ENCODE measurements at places on chromosomes 3 and 15.

- no peak for DNase-seq
Measured at GRCh38 chr3:140188285-140188684, 253.3 kb downstream of the CLSTN2 start.

GRCh38 chr3:115245899-115246298 is 98.8 kb upstream of the ZBTB20 start:
- DNase-seq: no peak

GRCh38 chr3:59326246-59327024 is 276.6 kb upstream of the CFAP20DC start:
- no peak for DNase-seq

GRCh38 chr3:120094776-120095225 is 554 bp upstream of the GSK3B start:
- no peak for DNase-seq

- DNase-seq: peak; percentile 51
Measured at GRCh38 chr3:43286841-43287499, 630 bp downstream of the SNRK start.
